ENCODE measurements at places on chromosomes 2 and 18. TPM values are rescaled to one million over a fixed set of nuclear protein-coding genes. Genes with fewer than 3 reads are reported as not detected.

The GLI2 gene
- total RNA-seq, result 6.2 TPM

The LONRF2 gene
- 12.9 TPM for total RNA-seq

The SCYGR4 gene
- not detected for total RNA-seq

The MFSD6 gene
- 10.4 TPM for total RNA-seq

The DCC gene
- not detected for total RNA-seq

The TSPYL6 gene
- not detected for total RNA-seq

The MATN3 gene
- total RNA-seq, result 3.5 TPM

The GALNT14 gene
- total RNA-seq, result 0.67 TPM

The CHRNA1 gene
- total RNA-seq, result not detected

The GAL3ST2 gene
- total RNA-seq, result 1.6 TPM

The NR4A2 gene
- total RNA-seq, result 0.85 TPM

The CCDC74A gene
- total RNA-seq, result 29.9 TPM

The UPP2 gene
- not detected for total RNA-seq

The PRKD3 gene
- 21.8 TPM for total RNA-seq

The KIF3C gene
- total RNA-seq, result 55.7 TPM

DNA sequence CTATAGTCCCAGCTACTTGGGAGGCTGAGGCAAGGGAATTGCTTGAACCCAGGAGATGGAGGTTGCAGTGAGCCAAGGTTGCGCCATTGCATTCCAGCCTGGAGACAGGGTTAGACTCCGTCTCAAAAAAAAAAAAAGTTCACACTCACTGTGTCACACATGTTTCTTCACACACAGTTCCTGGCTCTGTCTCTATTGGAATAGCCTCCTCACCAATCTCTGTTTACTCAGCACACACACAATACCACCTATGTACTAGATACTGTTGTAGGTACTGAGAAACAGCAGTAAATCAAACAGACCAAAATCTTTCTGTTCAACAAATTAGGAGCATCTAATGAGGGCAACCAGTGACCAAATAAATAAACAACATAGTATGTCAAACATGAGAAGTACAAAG is 3.3 kb downstream of the TTC31 start:
- no peak for DNase-seq

DNA sequence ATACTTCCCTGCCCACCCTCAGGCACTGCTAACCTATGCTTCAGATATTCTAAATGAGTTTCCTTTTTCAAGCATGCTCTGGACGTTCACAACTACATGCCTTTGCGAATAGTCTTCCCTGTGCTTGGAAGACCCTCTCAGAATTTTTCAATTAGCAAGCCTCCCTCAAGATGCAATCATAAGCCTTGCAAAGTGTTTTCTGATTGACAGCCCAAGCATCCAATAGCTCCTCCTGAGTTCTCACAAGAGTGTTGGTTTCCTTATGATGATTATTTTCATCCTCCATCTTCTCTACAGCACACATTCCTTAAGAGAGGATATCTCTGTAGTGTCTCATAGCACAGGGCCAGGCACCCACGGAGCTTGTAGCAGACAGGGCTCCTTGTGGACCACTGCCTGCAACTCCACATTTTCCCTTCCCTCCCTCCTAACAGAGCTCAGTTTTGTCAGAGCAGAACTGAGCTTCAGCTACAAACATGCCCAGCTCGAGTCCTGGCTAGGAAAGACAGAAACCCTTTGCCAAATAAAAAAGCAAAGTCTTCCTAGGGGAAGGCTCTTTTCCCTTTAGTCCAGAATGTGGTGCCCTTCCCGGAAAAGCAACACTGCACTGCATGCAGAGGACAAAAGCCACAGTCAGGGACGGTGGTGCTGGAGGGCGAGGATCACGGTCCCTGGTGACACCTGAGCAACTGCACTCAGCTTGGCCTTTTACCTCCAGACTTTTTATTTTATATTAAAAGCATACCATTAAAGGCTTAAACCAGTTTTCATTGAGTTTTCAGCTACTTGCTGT is 819.8 kb upstream of the ID2 start:
- no peak for DNase-seq

DNA sequence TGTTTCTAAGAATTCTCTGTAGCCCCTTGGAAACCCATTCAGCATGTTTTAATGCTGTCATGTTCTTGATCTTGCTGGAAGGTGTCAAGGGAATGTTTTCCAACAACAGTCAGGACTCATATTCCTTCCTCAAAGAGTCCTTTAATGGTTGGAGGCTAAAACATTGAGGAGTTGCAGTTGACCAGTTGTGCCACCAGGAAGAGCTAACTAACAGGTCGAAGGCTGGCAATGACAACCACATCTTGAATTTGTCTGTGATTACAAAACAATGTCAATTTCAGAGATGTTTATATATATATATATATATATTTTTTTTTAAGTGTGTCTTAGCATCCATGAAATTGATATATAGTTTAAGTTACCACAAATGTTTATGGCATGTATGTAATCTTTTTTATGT is 151.5 kb downstream of the INO80D start:
- no peak for DNase-seq

DNA sequence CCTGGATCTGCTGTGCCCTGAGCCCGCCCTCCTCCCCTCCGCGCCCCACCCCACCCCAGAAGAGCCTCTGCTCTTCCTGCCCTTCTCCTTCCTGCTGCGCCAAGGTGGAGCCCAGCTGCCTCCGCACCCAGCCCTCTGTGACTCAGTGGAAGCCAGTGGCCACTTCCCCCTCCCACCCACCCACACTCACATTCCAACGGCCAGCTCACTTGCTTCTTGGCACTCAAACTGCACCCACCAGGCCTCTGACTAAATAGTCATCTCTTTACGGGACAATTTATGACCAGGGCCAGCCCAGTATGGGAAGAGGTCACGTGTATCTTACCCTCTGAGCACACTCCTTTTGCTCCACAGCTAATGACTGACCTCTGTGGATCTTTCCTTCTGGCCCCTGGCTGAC is 150.4 kb upstream of the SLC1A4 start:
- DNase-seq, result peak; percentile 71

DNA sequence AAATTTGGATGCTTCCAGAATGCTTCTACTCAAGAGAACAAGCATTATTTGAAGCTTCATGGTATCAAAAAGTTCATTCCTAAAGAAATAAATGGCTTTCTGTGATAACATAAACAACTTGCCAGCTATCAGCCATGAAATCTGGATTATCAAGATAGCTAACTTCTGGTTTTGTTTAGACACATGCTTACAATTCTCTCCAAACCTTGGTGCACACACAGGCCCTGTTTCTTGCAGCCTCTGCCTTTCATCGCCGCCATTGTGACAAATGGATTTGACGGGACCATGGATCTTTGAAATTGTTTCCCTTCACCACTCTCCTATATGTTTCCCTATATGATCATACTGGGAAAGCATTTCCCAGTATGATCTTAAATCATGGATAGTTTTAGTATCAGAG is 47.9 kb upstream of the CABLES1 start:
- no peak for DNase-seq

GRCh38 chr2:222805591-222806304 is 55.1 kb upstream of the ACSL3 start:
- no peak for DNase-seq

DNA sequence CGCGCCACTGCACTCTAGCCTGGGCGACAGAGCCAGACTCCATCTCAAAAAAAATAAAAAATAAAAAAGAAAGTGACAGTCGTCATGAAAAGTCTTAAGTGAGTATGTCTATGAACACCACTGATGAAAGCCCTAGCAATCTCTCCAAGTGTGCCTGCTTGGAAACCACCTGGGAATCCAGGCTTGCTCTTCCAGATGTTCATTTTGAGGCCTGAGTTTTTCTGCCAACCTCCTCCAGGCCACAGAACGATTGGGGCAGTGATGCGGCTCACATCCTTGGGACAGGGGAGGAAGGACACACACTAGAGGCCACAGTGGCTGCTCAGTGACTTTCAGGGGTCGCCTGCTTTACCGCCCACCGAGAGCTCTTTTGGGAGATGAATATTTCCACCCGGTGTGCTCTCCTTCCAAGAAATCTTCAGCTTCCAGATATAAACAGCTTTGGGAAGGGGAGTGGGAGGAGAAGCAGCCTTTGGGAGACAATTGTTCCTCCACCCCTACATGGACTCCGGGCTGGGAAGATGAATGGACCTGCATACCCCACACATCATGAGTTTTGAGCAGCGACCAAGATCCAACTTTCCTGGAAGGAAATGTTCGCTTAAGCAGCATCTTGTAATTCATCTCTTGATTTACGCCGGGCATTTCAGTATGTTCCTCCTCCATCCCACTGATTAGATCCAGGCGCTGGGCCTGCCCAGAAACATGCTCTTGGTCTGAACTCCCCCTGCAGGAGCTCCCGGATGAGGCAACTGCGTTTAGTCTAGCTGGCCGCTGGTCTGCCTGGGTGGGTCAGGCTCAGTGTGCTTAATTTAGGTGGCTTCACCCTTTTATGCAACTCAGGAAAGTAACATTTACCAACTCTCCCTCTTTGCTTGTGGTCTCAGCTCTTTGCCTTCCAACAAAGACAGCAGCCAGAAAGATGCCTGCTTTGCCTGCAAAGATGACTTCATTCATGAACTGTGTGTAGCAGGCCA is 6.2 kb upstream of the ARMC9 start:
- no peak for DNase-seq

GRCh38 chr2:221484761-221485502 is 87.2 kb downstream of the EPHA4 start:
- no peak for DNase-seq

- no peak for DNase-seq
Measured at GRCh38 chr2:10217489-10218435, 84.9 kb upstream of the HPCAL1 start.

- DNase-seq, result no peak
Measured at GRCh38 chr2:106113361-106113966, 80.6 kb downstream of the UXS1 start.

- DNase-seq, result no peak
Measured at GRCh38 chr2:42585779-42586178, 17.3 kb downstream of the MTA3 start.

- no peak for DNase-seq
Measured at GRCh38 chr2:219297766-219298456, 11.3 kb downstream of the PTPRN start.

DNA sequence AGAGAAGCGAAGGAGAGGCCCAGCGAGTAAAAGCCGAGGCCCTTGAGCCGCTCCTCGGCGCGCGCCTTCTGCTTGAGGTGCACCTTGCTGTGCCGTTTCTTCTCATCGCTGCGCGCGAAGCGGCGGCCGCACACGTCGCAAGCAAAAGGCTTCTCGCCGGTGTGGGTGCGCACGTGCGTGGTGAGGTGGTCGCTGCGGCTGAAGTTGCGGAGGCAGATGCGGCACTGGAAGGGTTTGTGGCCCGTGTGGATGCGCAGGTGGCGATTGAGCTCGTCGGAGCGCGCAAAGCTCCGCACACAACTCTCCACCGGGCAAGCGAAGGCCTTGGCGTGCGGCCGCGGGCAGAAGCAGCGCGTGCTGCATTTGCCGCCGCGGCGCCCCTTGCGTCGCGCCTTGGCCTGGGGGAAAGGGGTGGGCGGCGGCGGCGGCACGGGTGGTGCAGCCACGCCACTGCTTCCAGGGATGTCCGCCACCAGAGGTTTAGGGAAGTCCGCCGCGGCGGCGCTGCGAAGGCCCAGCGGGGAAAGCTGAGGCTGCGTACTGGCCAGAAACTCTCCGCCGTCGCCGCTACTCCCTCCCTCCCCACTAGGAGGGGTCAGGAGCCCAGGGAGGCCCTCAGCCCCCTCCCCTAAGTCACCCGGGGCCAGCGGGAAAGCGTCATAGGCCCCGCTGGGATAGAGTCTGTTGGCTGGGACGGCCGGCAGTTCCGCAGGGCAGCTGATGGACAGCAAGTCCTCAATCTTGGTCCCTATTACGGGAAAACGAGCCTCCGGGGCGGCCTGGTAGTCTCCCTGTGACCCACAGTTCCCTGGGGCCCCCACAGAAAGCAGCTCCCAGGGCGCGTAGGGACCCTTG is 1.7 kb downstream of the EGR4 start:
- DNase-seq, result no peak

Measured in Panc1 (cell line).